ENCODE measurements at places on chromosomes 13 and 19. TPM values are rescaled to one million over a fixed set of nuclear protein-coding genes. Genes with fewer than 3 reads are reported as not detected.

- no peak for DNase-seq
- peaks cover 41% of the 10 kb centered on the region for H3K36me3 ChIP-seq
- no peaks in the 10 kb centered on the region for H3K27me3 ChIP-seq
- H3K4me3 ChIP-seq, result no peak overlapping the region
These were observed 19.7 kb downstream of the CUL4A start for GRCh38 chr13:113229161-113229560.

DNA sequence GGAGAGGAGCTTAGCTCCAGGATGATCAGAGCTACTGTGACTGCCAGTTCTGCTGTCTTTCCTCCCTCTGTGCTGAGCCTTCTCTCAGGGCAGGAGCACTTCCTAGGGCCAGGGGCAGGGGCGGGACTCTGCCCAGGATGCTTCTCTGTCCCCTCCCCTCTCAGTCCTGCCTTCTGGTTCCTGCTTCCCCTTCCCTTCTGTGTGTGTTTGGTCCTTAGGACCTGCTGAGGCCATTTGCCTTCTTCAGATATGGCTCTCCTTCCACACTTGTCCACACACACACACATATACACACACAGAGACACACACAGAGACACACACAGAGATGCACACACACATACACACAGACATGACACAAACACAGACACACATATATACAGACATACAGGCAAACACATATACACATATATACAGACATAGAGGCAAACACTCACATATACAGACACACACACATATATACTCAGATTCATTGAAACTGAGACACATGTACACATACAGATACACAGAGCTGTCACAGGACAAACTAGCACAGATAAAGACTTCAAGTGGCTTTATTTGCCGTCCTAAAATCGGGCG, 22.0 kb upstream of the CD177 start:
- DNase-seq, result no peak
- H3K4me3 ChIP-seq, result no peak overlapping the region
- no peaks in the 10 kb centered on the region for H3K27me3 ChIP-seq

DNA sequence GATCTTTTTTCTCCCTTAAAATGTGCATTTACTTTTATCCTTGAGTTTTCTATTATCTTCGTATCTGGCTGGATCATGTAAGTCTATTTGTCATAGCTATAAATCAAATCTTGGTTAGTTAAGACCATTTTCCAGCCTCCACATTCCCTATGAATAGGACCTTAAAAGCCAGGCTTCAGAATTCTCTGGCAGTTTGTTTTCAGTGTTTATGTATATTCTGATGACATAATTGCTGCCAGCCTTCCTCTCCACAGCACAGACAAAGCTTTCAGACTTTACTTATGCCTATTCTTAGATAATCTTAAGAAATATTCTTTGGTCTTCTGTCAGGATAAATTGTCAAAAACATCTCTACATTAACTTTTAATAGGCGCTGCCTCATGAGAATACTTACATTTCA, 870.8 kb upstream of the SPRY2 start:
- no peaks in the 10 kb centered on the region for H3K4me1 ChIP-seq
- H3K27ac ChIP-seq, result no peak overlapping the region
- no peaks in the 10 kb centered on the region for H3K27me3 ChIP-seq

Gene DYRK1B
- 14.3 TPM for total RNA-seq

Gene OR7A5
- total RNA-seq, result not detected

Gene ZNF723
- not detected for total RNA-seq
